Activated CD8-positive, alpha-beta memory T cell treated with anti-CD3 and anti-CD28 coated beads, Interleukin-2, amount 50 U/mL, for 48 hours (primary cell): ENCODE measurements at places on chromosomes 16 and 17.

DNA sequence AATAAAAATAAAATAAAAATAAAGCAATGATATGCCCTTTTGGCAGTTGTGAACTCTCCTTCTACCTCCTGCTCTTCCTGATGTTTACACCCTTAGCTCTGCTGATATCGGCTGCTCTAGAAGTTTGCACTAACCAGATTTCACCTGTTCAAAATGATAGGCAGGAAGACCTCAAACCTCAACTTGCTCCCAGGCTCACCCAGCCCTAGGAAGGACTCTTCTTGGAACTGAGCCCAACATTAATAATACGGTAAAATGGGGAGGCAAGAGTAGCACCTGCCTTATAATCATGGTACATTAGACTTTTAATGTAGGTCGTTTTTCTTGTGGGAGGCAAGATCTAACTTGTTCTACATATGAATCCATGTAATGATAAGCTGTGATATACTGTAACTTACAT lies 61.2 kb upstream of the MED13 start:
- DNase-seq = no peak

DNA sequence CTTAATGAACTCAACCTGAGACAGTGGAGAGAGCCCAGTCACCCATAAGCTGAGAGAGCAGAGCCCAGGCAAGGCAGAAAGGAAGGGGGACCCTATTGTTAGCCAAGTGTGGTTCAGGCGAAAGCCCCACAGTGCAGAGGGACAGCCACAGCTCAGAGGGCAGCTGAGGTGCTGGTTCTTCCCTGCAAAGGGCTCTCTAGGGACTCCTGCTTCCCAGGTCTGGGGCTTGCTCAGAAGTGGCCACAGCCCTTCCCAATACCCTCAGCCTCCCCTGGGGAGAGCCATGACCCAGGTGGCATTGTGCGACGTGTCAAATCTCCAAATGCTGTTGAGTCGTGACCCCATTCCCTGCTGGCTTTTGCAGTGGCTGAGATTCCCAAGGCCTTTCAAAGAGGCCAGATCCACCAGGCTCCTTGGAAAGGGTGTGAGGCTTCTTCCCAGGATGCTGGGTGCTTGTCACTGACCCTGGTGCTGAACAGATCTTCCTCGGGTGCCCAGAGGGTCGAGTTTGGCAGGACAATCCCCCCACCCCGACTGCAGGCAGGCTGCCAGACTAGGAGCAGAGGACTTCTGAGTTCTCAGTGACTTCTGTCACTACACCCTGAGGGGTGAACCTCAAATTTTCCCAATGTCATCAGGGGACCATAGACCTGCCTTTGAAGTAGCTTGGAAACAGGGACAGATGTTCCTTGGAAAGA lies 2.5 kb upstream of the CCL17 start:
- no peak for DNase-seq

GRCh38 chr17:50904518-50905459 lies 38.6 kb upstream of the TOB1 start:
- no peak for DNase-seq

GRCh38 chr17:51926448-51926847 lies 232.1 kb downstream of the CA10 start:
- no peak for DNase-seq

DNA sequence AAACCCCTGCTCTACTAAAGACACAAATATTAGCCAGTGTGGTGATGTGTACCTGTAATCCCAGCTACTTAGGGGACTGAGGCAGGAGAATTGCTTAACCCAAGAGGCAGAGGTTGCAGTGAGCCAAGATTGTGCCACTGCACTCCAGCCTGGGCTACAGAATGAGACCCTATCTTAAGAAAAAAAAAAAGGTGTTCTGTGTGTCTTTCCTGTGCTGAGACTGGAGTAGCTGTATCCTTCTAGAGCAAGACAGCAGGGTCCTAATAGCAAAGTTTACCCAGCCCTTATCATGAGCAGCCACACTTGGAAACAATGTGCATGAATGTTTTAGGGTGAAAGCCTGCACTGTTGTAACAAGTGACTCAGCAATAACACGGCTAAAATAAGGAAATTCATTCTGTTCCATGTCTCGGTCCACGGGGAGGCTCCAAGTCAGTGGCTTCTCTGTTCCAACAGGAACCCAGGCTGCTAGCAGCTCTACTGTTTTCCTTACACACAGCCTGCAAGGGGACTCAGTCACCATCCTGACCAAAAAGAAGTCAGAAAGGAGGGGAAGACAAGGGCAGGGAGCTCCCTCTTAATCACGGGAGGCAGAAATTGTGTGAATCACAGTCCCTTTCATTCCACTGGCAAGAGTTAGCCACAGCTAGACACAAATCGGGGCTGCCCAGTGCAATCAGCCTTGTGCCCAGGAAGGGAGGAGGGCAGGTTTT lies 7.1 kb upstream of the SLC5A11 start:
- no peak for DNase-seq

GRCh38 chr17:51951741-51952140 lies 206.8 kb downstream of the CA10 start:
- no peak for DNase-seq

GRCh38 chr17:33661975-33662374 lies 368.9 kb upstream of the ASIC2 start:
- no peak for DNase-seq

GRCh38 chr17:604765-605164 lies 109.9 kb downstream of the VPS53 start:
- no peak for DNase-seq

DNA sequence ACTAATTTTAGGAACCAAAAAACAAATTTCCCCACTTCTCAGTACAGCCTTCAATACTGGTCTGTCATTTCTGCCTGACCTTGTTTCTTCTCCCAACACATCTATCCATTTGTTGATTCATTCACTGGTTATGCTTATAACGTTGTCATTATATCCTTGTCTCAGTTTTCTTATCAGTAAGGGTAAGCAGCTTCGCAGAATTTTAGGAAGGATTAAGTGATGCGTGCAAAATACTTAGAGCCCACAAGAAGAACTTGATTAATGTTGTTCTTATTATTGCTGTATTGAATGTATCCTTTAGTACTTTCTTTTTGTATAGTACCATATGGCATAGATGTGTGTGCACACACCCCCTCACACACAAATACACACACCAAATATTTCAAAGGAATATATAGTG lies 403.5 kb upstream of the HSBP1 start:
- no peak for DNase-seq

DNA sequence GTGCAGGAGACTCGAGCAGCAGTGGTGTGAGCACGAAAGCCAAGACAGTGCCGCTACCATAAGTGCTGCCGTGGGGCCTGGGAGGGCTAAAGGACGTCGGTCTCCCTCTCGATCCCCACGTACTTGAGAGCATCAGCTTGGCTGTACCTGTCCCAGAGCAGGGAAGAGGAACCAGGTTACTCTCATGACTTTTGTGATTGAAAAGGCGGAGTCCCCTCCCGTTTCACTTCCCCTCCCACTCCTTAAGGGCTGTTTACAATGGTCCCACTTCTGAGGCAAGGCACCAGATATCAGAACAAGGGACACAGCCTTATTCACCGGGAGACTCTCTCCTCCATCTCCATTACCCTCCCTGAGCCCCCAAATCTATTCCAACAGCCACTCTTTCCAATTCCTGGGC lies 20.1 kb downstream of the CNTNAP1 start:
- DNase-seq = peak; percentile 45

- no peak for DNase-seq
Observed at GRCh38 chr16:12518241-12519175, 285.2 kb downstream of the CPPED1 start.

- DNase-seq = no peak
Observed at GRCh38 chr17:74137416-74137815, 66.1 kb upstream of the RPL38 start.

DNA sequence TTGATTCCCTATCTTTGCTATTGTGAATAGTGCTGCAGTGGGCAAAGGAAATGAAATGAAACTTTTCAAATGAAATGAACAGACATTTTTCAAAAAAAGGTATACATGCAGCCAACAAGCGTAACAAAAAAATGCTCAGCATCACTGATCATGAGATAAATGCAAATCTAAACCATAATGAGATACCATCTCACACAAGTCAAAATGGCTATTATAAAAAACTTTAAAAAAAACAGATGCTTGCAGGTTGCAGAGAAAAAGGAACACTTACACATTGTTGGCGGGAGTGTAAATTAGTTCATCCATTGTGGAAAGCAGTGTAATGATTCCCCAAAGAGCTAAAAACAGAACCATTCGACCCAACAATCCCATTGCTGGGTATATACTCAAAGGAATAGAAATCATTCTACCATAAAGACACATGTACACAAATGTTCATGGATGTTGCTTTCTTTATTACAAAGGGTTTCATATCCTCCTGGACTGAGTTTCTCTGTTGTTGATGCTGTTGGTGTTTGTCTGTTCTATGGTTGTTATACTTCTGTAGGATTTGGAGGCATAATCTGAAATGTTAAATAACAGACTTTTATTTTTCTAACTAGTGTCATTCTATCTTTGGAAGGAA lies 99.3 kb upstream of the SOX9 start:
- DNase-seq = no peak

GRCh38 chr17:31524926-31525800 lies 133.7 kb downstream of the RAB11FIP4 start:
- DNase-seq = peak; percentile 99

DNA sequence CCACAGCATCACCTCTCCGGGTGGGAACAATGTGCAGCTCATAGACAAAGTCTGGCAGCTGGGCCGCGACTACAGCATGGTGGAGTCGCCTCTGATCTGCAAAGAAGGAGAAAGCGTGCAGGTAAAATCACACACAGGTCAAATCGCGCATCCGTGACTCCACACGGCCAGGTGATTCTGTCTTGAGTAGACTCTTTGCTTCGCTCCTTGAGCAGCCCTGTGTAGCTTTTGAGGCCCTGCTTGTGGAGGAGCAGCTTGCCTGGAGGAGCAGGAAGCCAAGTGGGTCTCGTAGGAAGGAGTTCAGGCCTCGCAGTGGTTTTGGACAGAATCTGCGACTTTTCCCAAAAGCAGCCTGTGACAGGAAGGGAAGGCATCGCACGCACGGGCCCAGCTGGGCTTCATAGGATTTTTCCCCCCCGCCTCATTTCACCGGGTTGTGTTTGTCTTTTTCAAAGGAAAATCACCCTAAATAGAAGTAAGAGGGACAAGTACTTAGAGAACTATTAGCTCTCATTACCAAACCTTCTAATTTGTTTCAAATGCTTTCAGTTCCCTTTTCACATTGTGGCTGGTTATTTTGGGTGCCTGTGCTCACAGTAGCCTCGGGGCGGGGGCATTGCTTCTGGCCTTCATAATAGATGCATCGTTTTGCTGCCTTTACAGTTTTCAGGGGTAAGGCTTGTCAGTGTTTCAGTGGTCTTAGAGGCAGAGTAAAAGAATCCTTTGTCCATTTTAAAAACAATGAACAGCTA lies 71.5 kb downstream of the SEC14L1 start:
- no peak for DNase-seq

DNA sequence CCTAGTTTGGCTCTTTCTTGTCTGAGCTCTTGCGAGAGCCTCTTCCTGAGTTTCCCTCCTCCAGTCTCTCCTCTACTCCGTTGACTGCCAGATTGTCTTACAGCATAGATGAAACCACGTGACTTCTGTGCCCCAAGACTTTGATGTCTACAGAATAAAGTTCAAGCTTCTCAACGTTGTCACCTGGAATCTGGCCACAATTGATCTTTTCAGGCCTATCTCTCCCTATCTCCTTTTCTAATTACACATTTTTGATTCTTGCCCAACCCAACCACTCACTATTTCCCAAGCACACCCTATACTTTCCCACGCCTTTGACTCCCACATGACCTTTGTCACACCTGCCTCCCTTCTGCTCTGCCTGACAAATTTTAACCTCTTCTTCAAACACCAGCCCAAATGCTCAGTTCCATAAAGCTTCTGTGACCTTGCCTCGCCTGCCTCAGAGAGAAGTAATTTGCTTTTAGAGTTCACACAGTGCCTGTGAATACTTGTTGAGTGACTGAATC lies 52.4 kb upstream of the PMFBP1 start:
- DNase-seq = no peak

DNA sequence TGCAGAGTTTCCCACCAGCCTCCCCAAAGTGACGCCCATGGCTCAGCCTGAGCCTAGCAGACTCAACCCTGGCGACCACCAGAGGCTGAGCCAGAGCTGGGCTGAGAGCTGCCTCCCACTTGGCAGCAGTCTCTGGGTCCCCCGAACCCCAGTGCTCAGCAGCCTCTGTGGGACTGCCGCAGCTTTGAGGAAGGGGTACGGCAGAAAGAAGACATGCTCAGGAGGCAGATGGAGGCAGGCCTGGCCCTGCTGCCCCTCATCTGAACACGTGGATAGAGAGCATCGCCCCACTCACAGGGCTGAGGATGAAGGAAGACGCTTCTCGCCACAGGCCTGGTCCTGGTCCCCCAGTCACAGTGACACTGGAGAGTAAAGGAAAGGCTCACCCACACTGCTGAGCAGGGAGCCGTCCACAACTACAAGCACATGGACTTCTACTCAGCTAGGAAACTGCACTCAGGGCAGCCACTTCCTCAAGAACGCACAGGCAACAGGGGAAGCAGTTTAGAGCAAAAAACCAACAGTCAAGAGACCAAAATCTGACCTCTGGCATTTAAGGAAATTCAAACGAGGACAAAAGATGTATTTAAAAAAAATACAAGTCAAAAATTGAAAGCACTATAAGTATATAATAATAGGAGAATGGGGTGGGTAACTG lies 45.2 kb upstream of the GSG1L start:
- DNase-seq = peak; percentile 29

- DNase-seq = no peak
Observed at GRCh38 chr16:87003414-87003755, 313.8 kb downstream of the C16orf95 start.

DNA sequence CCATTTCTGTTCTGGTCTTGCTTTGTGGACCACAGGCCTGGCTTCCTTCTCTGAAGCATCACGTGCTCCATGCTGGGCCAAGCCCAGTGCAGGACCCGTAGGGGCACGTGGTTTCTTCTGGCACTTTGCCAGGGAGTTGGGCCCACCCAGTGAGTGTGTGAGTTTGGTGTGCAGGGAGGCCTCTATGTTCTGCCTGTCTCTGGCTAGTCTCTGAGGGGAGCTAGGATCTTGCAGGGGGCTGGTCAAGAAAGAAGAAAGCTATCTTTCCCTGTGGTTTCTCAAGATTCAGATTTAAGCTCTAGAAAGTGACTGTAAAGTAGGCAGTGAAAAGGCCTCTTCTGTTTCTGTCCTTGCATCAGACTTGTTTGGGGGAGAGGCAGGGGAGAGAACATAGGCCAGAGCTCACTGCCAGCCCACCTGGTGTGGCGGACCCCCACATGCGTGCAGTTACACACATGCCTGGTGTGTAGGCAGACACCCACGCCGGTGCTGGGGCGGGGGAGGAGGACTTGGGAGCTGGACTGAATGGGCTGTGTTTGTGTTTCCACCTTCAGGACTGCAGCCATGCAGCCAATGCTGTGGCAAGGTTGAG lies 11.8 kb downstream of the LASP1 start:
- DNase-seq = peak; percentile 85

- no peak for DNase-seq
Observed at GRCh38 chr16:80743772-80744171, 60.6 kb downstream of the CDYL2 start.
